NCI-H1436 (cell line): ENCODE measurements at places on chromosomes 4 and X.

DNA sequence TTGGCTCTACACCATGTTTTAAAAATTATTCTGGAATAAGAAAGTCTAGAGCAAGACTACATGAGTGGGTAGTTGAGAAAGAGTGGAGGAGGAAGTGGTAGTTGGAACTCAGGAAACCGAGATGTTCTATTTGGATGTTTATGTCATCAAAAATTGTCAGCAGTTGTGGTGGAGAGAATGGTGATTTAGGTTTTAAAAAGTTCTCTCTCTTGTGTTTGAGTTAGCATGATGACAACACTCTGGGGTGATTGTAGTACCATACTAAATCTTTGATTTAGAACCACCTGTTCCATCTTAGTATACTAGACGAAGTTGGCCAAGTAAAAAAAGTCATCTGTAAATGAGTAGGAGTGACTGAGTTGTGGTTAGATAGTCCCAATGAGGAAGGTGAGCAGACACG, 40.7 kb downstream of the KLHL2 start:
- DNase-seq = no peak

DNA sequence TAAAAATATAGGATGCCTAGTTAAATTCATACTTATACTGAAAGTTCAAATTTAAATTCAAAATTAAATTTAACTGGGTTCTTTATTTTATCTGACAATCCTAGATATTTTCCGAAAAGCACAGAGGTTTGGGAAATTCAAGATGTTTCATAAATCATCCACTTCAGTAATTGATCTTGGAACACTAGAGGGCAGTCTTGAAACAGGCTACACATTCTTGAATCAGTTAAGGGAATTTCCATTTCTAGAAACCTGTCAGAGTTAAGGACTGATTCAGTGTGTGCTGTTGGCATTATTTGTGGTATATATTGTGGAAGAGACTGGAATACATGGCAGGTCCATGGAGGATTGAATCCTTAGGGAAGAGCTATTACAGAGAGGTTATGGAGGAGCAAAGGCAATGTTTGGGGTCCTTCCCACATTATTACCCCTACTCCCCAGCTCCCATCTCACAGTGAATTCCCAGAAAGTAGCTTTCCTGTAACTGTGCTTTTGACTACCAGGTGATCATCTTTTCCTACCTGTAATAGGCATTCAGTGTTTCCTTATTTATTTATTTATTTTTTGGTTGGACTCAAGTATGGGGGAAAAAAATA, 92.9 kb downstream of the EGF start:
- peak; percentile 47 for DNase-seq

DNA sequence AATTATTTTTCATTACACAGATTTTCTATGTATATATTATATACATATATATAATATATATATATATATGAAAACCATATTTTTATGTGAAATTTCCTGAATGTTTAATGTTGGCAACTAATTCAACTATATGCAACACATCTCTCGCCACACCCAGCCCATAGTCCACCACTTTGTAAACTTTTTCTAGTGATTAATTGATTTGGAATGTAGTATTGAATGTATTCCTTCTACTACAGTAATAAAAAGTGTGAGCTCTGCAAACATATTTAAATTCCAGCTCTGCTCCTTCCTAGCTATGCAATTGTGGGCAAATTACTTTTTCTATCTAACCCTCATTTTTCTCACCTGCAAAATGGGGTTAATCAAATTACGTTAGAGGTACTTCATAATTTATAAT, 187.8 kb downstream of the TEX11 start:
- no peak for DNase-seq

GRCh38 chr4:53453385-53453784, 75.9 kb downstream of the FIP1L1 start:
- no peak for DNase-seq

- DNase-seq = no peak
Measured at GRCh38 chr4:88623097-88623496, 30.8 kb downstream of the HERC3 start.
